ENCODE measurements at places on chromosomes 5 and 9.

- no peak for DNase-seq
Observed at GRCh38 chr5:108278285-108279240, 103.3 kb downstream of the FBXL17 start.

DNA sequence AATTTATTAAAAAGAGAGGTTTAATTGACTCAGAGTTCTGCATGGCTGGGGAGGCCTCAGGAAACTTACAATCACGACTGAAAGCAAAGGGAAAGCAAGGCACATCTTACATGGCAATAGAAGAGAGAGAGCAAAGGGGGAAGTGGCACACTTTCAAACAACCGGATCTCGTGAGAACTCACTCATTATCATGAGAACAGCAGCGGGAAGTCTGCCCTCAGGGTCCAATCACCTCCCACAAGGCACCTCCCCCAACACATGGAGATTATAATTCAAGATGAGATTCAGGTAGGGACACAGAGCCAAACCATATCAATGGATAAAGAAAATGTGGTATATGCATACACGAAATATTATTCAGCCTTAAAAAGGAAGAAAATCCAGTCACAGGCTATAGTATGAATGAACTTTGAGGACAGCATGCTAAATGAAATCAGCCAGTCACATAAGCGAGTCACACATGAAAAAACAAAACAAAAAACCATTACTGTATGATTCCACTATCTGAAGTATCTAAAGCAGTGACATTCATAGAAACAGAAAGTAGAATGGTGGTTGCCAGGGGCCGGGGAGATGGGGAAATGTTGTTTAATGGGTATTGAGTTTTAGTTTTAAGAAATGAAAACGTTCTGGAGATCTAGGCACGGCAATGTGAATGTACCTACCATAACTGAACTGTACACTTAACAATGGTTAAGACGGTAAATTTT, 83.4 kb upstream of the PCA3 start:
- DNase-seq, result no peak

DNA sequence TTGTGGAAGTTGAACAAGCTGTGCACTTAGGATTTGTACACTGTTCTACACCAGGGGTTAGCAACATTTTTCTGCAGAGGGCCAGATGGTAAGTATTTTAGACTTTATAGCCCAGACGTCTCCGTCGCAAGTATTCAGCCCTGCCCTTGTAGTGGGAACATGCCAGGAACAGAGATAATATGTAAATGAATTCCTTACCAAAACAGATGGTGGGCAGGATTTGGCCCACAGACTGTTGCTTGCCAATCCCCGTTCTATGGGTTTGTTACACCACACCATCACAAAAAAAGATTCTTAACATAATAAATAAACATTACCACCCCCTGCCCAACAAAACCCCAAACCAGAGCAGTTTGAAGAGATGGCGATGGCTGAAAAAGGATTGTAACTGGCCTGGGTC, 74.3 kb downstream of the AMBP start:
- no peak for DNase-seq

DNA sequence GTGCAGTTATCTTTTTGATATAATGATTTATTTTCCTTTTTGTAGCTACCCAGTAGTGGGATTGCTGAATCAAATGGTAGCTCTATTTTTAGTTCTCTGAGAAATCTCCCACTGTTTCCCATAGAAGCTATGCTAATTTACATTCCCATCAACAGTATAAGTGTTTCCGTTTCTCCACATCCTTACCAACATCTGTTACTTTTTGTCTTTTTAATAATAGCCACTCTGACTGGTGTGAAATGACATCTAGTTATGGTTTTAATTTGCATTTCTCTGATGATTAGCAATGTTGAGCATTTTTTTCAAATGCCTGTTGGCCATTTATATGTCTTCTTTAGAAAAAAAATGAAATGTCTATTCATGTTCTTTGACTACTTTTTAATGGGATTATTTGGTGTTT, 94.7 kb downstream of the SERINC5 start:
- no peak for DNase-seq

GRCh38 chr9:78692871-78693270, 395.9 kb downstream of the PSAT1 start:
- DNase-seq, result no peak

DNA sequence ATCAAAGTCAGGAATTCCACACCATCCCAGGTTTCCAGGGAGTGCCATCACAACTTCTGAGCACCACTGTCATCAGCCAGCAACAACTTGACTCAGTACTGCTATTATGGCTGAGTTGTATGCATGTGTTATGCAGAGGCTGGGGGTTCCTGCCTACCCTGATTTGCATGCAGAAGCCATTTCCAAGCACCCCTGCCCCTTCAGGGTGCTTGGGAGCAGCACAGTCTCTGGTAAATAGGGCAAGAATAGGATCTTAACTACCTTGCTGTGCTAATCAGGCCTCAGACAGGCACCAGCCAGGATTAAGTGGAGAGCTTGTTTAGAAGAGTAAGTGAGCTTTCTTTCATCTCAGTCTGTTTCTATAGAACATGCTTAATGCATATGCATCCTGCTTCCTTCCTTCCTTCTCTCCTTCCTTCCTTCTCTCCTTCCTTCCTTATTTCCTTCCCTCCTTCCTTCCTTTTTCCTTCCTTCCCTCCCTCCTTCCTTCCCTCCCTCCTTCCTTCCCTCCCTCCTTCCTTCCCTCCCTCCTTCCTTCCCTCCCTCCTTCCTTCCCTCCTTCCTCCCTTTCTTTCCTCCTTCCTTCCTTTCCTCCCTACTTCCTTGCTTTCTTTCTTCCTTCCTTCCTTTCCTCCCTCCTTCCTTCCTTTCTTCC, 175.7 kb downstream of the FRMD3 start:
- no peak for DNase-seq

DNA sequence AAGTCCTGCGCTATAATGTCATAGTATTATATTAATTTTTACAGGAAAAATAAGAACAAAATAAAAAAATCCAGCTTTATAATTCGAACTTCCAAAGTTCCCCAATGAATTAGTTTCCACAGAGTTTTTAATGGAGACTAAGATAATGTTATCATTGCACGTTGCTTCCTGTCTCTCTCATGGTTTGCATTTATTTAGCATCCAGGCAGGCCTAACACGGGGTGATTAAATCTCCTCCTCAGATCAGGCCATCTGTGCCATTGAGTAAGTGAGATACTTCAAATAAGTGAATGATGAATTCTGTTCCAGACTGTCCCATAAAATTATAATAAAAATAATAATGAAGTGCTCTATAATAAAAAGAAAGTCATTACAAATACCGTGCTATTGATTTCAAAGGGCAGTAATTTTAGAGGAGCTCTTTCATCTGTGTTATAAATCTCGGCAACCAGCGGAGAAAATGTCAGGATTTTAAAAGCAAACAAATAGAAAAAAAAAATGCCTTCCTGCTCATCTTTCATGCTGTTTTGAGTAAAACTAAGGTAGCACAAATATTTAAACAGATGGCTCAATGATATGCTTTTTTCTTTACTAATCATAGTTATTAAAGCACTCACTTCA, 570.6 kb upstream of the ZNF608 start:
- DNase-seq, result no peak

DNA sequence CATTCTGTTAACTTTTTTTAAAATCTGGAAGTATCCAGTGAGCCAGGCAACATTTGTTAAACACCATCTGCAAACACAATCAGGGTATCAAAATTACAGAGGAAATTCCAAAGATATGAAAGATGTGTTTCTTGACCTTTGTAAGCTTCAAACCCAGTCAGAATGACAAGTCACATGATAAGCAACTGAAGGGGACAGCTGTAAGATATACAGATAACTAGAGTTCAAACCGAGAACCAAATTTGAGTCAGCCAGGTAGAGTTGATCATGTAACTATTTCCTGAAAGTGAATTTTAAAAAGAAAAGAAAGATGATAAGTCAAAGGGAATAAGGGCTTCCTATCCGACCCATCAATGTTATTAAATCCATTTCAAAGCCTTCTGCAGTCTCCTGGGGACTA, 196.2 kb downstream of the DEPDC1B start:
- no peak for DNase-seq

DNA sequence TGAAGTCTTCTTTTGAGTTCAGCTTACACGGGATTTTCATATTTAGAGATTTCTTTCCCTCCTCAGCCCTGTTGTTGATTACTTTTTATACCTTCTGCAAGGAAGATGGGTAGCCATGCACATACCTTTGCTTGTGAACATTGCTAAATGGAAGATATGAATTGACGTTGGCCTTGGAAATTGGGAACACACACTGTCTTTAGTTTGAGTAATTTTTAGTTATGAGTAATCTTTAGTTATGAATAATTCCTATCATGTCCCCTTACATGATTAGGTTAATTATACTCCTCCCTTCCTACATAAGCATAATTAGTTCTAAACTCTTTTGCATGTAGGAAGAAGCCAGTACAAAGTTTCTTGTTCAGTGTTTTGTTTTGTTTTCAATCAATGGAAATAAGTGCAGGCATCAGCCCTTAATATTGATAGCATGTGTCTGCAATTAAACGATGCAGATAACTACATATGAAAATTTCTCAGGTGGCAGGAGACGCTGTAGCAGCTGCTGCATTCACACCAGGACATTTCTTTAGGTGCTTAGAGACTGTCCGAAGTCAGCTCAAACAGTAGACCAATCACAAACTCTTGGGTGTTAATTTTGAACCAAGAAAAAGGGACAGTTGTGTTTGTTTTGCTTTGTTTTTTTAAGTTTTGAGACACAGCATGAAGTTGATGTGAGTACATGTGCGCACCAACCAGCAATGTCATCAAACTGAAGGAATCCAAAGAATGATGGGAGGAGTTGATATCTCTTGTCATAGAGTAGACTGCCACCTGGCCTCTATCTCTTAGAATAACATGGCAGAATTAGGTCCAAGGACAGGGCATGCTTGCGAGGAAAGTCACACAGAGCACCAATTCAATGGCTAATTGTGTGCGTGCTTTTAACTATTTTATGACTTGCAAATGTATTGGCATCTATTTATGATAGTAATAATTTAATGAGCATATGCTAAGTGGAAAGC, 51.4 kb downstream of the SMARCA2 start:
- no peak for DNase-seq

- no peak for DNase-seq
Observed at GRCh38 chr9:107874591-107875369, 385.2 kb upstream of the KLF4 start.

DNA sequence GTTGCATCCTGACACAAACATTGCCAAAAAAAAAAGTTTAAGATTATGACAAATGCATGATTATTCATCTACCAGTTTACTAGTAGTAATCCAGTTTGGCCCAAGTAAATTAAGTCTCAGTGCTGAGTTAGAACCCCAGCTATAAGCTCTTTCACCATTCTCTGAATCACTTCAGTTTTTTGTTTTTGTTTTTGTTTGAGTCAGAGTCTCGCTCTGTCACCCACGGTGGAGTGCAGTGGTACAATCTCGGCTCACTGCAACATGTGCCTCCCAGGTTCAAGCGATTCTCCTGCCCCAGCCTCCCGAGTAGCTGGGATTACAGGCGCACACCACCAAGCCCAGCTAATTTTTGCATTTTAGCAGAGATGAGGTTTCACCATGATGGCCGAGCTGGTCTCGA, 1.5 kb upstream of the PCYOX1L start:
- no peak for DNase-seq

DNA sequence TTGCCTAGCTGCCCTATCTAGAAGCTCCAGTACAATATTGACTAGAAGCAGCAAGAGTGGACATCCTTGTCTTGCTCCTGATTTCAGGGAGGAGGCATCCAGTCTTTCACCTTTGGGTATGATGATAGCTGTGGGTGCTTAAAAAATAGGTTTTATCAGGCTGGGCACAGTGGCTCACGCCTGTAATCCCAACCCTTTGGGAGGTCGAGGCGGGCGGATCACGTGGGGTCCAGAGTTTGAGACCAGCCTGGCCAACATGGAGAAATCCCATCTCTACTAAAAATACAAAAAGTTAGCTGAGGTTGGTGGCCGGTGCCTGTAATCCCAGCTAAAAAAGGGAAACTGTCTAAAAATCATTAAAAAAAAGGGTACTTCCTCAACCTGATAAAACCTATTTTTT, 2.0 kb upstream of the CAMSAP1 start:
- DNase-seq, result no peak

DNA sequence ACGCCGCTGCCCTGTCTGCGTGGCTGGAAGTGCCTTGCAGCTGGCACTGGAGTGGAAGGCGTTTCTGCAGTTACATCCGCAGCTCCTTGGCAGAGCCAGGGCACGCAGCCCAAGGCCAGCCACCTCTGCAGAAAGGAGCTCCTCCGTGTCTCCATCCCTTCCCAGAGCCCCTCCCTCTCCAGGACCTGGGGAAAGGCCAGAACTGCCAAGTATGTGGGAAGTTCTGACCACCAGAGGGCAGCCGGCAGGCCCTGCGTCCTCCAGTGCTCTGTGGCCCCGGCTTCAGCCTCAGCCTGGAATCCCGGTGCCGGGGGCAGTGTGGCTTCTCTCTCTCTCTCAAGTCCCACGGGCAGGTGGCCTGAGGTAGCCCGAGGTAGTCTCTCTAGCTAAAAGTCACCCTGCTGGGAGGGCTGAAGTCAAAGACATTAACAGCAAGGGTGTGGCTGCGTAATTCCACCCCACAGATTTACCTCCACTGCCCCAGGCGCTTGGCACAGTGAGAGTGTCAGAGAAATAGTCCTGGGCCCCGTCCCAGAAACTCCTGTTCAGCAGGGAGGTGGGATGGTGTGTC, 101.7 kb upstream of the FCN2 start:
- DNase-seq, result peak; percentile 47
